PC-3 (cell line): ENCODE measurements at places on chromosomes 3 and 15.

- DNase-seq, result peak; percentile 80
These were observed 417.6 kb upstream of the CDIN1 start for GRCh38 chr15:36161771-36162212.

- DNase-seq, result no peak
These were observed 77.1 kb downstream of the SLC25A26 start for GRCh38 chr3:66297900-66298299.

DNA sequence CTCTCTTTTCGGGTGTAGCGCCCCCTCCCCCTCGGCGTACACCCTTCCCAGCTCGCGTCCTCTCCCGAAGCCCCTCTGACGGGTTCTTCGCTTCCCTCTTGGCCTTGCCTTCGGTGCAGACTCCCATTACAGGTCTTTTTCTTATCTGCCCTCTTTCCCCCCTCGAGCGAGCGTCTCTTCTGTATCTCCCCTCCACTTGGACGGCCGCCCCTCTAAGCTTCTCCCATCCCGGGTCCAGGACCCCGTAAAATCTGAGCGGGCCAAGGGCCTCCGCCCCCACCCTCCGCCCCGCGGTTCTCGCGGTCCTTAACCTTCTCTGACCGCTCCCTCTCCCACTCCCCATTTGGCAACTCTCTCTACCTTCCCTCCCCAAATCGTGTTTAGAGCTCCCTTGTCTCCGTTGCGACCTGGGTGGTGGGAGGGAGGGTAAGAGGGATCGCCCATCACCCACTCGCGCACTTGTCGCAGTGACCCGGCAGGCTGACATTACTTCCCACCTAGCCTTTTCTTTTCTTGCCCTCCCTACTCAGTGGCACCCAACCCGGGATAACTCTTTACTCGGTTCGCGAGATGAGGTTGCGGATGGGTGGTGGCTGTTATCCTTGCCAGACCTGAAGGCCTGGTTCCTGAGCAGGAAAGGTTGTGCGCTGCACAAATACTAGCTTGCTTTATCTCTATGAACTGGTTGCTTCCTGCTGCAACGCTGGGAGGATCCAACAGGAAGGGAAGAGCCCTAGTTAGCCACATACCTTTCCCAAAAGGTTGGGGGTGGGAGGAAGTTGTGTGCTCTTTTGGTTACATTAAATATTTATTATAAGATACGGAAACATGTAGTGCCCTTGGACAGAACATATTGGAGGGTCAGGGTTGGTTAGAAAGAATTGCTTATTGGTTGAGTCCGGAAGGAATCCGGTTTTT, 922 bp downstream of the RAB11A start:
- DNase-seq, result peak; percentile 68

GRCh38 chr3:150296123-150296735, 111.9 kb upstream of the TSC22D2 start:
- no peak for DNase-seq

DNA sequence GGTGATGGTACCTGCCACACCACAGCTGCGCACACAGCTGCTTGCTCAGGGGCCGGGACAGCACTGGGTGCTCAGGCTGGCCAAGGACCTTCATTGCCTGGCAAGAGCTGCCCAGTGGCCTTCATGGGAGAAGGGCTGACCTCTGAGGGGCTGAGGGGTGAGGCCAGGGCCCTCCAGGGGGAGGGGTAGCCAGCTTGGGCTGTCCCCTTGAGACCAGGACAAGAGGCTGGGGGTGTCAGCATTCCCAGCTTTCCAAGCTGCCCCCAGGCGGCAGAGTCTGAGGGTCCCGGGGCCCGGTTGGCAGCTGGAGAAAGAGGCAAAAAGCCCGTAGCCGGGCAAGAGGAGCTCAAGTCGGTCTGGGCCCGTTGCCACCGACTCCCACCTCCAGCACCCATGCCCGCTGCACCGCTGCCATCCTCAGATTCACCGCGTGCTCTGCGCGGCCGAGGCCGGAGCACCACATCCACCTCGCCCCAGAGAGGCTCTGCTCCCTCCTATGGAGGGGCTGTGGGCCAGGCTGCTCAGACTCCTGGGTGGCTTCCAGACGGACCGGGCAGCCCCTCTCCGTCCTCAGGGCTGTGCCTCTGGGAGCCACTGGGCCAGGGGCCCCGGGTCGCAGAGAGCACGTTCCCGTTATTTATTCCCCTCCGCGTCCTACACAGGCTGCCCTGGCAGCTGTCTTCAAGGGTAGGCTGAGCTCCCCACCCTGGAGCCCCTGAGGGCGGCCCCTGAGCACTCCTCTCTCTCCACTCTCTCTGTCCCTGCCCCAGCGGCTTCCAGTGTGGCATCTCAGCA, 51.5 kb downstream of the PLXNA1 start:
- DNase-seq, result no peak

DNA sequence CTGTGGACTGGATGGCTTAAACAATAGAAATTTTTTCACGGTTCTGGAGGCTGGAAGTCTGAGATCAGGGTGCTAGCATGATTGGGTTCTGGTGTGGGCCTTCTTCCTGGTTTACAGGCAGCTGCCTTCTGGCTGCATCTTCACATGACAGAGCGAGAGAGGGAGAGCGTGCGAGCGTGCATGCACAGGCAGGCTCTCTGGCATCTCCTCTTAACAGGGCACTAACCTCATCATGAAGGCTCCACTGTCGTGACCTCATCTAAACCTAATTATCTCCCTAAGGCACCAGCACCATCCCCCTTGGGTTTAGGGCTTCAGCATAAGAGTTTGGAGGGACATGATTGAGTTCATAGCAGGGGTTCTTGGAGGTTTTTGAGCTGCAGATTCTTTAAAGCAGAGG, 292.0 kb upstream of the C2CD4B start:
- no peak for DNase-seq
